Aortic smooth muscle cell (primary cell): ENCODE measurements at places on chromosomes 16 and 17. TPM values are rescaled to one million over a fixed set of nuclear protein-coding genes. Genes with fewer than 3 reads are reported as not detected.

Gene CMTM1
- total RNA-seq = 1.4 and 1.6 TPM in 2 replicates

Gene SYNGR3
- 0.66 and 0.99 TPM in 2 replicates for total RNA-seq

Gene TP53TG3
- total RNA-seq = 0.25 TPM in 1 of 2 replicates, not detected in the other

Gene CETP
- not detected in 2 replicates for total RNA-seq

Gene KRTAP3-1
- total RNA-seq = not detected in 2 replicates

Gene CACNG5
- total RNA-seq = not detected in 2 replicates

Gene DPEP3
- not detected in 2 replicates for total RNA-seq

Gene NTN1
- total RNA-seq = 1.6 and 2.9 TPM in 2 replicates

Gene KRTAP4-6
- not detected in 2 replicates for total RNA-seq

Gene SYNRG
- 9.1 and 12.6 TPM in 2 replicates for total RNA-seq

Gene RPS6KB1
- total RNA-seq = 23.8 and 31.8 TPM in 2 replicates

Gene GP1BA
- total RNA-seq = not detected in 2 replicates

Gene TEKT5
- 0.12 TPM in 1 of 2 replicates, not detected in the other for total RNA-seq

Gene NPIPA5
- total RNA-seq = 1.5 and 2.8 TPM in 2 replicates
